Left renal cortex interstitium (tissue), 4 donors: ENCODE measurements at places on chromosomes 5 and 9.

GRCh38 chr5:163512526-163512925, 7.1 kb downstream of the MAT2B start:
- DNase-seq, result no peak

GRCh38 chr9:127308652-127309434, 44.3 kb downstream of the GARNL3 start:
- no peak for DNase-seq

GRCh38 chr9:126885131-126885641, 24.7 kb downstream of the ZBTB34 start:
- no peak for DNase-seq

- no peak for DNase-seq
Measured at GRCh38 chr5:26482810-26483375, 555.5 kb downstream of the CDH9 start.
